ENCODE measurements at places on chromosomes 3 and 15. TPM values are rescaled to one million over a fixed set of nuclear protein-coding genes. Genes with fewer than 3 reads are reported as not detected.

Gene INSYN1
- total RNA-seq: 0.82 TPM

Gene CRABP1
- total RNA-seq: 0.61 TPM

Gene ZDHHC3
- 171 TPM for total RNA-seq

Gene MESP1
- 13.4 TPM for total RNA-seq

Gene SPESP1
- 0.70 TPM for total RNA-seq

Gene ACSBG1
- total RNA-seq: 0.58 TPM

Gene GXYLT2
- 12.6 TPM for total RNA-seq

Gene CHRD
- 2.1 TPM for total RNA-seq

Measured in left colon (tissue), 2 donors.